T-helper 2 cell treated with Interferon-gamma antibody and Interleukin-4, amounts not matched to agents 100 ng/mL and 5 ng/mL, for 36 hours (primary cell): ENCODE measurements at places on chromosomes 6 and 20. TPM values are rescaled to one million over a fixed set of nuclear protein-coding genes. Genes with fewer than 3 reads are reported as not detected.

The ANKRD6 gene
- total RNA-seq, result 0.93 and 1.3 TPM in 2 replicates

The UBE2C gene
- 181 and 183 TPM in 2 replicates for total RNA-seq

The MRPL14 gene
- 54.4 and 56.4 TPM in 2 replicates for total RNA-seq

The REPS1 gene
- 57.5 and 61.7 TPM in 2 replicates for total RNA-seq

The PERP gene
- 5.8 and 6.5 TPM in 2 replicates for total RNA-seq

The EEF1E1 gene
- 46.2 and 46.4 TPM in 2 replicates for total RNA-seq

The IL20RA gene
- not detected in 2 replicates for total RNA-seq
